ENCODE measurements at places on chromosomes 2 and 18.

- DNase-seq = no peak
Measured at GRCh38 chr2:172052000-172052983, 33.0 kb upstream of the DLX1 start.

DNA sequence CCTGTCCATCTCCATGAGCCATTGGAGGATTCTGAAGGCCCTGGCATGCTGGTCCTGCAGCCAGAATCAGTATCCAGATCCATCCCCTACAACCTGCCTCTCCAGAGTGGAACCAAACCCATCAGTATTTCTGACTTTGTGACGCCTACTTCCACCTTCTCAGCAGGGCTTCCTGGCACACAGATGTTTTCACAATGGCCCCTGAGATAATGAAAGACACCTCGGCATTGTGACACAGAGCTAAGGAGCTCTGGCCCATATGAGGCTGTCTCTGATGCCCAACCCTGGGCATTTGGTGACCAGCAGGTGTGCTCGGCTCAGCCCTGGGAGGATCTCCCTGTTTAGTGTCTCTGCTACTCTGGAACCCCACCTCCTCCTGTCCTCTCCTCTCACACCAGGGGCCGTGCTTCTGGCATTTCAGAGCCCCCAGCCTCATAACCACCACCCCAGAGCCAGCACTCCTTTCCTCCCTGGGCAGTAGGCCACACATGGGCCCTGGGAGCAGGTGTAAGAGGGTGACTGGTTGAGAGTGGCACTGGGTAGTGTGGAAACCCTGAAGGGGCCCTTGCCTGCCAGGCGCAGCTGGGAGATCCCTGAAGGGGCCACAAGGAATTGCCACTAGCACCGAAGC lies 38.2 kb downstream of the FOSL2 start:
- DNase-seq = no peak

DNA sequence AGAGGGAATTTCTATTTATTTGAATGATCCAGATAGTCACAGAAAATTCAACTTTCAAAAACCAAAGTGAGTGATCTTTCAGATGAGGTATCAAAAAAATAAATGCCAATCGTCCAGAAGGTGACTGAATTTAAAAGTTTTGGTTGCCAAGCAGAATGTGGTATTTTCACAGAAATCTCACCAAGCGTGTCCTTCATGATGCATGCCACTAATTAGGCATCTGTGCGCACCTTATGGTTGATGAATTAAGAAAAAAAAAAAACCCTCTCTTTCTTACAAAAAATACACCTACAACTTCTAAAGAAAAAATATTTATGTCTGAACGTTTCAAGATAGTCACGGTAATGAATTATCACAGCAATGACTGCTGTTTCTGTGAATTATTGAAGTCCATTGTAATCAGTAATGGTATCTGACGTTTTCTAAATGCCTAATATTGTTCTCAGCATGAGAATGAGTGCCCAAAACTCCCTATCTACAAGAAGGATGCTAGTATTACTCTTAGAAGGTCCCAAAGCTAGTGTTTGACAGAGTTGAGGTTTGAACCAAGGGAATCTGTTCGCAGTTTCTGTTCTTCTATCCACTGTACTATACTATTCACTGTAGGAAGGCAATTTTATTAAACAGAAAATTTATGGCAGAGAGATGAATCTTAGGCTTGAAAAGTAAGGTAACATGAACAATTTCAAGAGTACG lies 219.6 kb upstream of the NETO1 start:
- no peak for DNase-seq

DNA sequence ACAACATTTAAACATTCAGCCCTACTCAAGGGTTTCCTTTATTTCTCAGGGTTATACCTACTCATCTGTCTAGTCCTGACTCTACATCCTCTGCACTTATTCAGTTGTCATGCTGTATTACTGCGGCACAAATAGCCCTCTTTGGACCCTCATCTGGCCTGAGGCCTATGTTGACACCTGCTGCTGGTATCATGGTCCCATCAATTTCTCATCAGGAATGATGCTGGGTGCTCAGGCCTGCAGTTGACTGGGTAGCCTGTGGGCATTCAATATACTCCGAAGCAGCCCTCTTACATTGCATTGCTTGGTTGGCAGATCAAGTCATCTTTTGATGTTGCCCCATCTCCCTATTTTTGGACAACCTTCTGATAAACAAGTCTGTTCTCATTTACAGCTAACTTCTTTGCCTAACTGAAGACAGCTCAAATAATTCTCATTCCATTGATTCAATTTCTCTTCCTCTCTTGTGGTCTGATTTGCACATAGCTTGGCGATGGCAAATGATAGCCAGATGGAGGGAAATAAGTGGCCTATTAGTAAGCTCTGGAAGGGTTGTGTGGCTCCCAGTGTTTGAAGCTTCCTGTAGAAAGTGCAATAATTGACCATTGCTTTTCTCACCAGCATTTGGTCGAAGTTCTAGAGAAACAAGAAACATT lies 19.1 kb upstream of the MC4R start:
- DNase-seq = no peak

DNA sequence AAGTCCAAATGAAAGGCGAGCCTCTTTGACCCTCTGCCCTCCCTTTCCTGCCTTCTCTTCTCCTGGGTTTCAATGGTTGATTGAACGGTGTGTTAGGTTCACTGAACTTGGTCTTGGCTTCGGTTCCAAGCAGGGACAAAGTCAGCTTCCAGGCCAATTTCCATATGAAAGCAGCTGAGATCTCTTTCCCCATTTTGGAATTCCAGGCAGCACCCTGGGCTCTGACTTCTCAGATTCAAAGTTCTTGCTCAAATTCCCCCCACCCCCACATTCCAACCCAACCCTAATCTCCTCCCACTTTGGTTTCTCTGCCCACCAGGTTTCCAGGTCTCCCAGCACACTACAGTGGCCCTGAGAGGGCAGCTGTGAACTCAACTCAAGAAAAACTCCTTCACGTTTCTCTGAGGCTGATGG lies 231.0 kb downstream of the INSIG2 start:
- DNase-seq = no peak

- no peak for DNase-seq
Measured at GRCh38 chr2:177015356-177015923, 197.2 kb upstream of the HNRNPA3 start.

- DNase-seq = no peak
Measured at GRCh38 chr2:207061181-207061580, 104.6 kb downstream of the KLF7 start.

DNA sequence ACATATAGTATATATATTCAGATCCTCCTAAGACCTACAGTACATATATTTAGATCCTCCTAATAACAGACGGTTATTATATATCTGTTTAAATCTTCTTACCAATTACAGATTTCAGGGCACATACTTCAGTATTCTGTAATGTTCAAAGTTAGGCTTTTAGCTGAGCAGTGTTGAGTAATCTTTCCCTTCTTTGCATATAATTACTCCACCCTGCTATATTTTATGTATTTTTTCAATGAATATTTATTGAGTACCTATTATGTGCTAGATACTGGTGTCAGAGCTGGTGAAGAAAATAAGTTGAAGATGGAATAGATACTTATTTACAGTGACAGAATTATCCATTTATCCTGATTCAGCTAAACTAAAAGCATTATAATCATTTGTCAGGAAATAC lies 84.9 kb downstream of the NEB start:
- DNase-seq = no peak

DNA sequence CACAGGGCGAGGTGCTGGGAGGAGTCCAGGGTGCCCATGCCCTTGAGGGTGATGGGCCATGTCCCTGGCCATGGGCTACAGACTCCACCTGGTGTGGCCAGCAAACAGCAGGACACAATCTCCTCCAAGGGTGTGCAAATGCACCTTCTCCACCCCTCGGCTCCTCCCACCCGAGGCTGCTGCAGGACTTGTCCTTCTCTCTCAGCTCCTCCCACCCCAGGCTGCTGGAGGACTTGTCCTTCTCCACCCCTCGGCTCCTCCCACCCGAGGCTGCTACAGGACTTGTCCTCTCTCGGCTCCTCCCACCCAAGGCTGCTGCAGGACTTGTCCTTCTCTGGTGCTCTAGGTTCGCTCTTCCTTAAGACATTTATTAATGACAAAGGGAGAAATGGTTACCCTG lies 57.3 kb upstream of the SNTG2 start:
- DNase-seq = no peak

- DNase-seq = no peak
Measured at GRCh38 chr2:63721082-63721424, 120.6 kb upstream of the UGP2 start.

GRCh38 chr2:41869542-41870264 lies 178.1 kb upstream of the PKDCC start:
- DNase-seq = no peak

GRCh38 chr18:22606563-22607283 lies 189.0 kb upstream of the CTAGE1 start:
- no peak for DNase-seq

GRCh38 chr2:107737756-107738155 lies 88.9 kb upstream of the RGPD4 start:
- no peak for DNase-seq

Data from right renal pelvis (tissue), 4 donors.